ENCODE measurements at places on chromosomes 1 and 21.

DNA sequence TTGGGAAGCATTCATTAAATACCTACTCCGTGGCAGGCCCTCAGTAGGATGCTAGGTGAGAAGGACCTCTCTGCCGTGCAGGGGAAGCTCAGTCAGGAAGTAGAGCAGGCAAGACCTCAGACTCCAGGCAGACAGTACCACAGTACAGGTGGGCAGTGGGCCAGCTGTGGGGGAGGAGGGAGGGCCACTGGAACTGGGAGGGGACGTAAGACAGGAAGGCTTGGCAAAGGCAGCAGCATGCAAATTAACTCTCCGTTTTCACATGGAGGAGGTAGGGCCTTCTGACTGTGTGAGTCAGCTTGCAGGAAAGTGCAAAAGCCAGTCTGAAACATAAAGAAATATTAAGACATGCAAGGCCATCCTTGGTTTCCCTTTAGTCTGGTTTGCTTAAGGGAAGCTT is 157.7 kb downstream of the TRIM33 start:
- DNase-seq: peak; percentile 47

- no peak for DNase-seq
These were observed 392.4 kb downstream of the RPS6KC1 start for GRCh38 chr1:213443415-213443814.

- DNase-seq: no peak
These were observed 58.6 kb upstream of the TNR start for GRCh38 chr1:175801979-175802378.

DNA sequence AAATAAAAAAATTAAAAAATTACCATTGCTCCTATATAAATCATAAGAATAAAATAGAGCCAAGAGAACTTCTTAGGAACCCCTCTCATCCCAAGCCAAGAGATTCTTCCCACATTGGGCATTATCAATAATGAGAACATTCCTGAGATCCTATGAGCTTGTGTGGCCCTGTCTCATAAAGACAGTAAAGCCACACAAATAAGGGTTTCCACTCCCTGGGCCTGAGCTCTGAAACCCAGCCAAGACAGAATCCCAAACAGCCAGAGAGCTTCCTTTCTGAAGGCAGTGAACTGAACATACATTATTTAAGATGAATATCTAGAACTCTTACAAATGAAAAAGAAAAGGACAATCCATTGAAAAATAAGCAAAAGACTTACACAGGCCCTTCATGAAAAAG is 68.3 kb downstream of the SLC45A1 start:
- DNase-seq: no peak

GRCh38 chr1:198861636-198862035 is 222.8 kb downstream of the PTPRC start:
- DNase-seq: no peak

DNA sequence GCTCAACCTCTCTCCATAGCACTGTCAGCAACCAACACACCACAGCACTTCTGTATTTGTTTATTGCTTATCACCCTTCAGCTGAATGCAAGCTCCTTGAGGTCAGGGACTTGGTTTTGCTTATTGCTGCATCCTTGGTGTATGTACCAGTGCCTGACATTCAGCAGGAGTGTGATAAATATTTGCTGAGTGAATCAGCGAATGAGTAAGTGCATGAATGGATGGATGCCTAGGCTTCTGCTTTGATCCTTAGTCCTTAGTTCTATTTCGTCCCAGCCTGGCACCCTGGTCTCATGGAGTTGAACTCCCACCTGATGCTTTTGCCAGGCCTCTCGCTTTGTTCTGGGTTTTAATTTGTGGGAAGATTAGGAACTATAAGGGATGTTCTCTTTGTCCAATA is 88.2 kb downstream of the ZSCAN20 start:
- no peak for DNase-seq

- no peak for DNase-seq
These were observed 29.1 kb upstream of the CNN3 start for GRCh38 chr1:94955767-94956632.

DNA sequence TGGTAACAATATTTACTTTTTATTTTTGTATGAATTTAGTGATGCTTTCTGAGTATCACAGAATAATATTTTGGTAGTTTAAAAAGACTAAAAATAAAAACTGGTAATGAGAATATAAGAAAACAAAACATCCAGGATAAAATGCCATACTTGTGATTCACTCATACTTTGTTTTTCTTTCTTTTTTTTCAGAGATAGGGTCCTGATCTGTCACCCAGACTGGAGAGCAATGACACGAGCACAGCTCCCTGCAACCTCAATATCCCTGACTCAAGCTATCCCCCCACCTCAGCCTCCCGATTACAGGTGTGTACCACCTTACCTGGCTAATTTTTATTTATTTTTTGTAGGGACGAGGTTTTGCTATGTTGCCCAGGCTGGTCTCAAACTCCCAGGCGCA is 64.2 kb upstream of the ADAM30 start:
- DNase-seq: no peak

- no peak for DNase-seq
These were observed 52.9 kb downstream of the NFIA start for GRCh38 chr1:61135291-61135690.

GRCh38 chr1:162690672-162691434 is 58.6 kb downstream of the DDR2 start:
- DNase-seq: peak; percentile 99

DNA sequence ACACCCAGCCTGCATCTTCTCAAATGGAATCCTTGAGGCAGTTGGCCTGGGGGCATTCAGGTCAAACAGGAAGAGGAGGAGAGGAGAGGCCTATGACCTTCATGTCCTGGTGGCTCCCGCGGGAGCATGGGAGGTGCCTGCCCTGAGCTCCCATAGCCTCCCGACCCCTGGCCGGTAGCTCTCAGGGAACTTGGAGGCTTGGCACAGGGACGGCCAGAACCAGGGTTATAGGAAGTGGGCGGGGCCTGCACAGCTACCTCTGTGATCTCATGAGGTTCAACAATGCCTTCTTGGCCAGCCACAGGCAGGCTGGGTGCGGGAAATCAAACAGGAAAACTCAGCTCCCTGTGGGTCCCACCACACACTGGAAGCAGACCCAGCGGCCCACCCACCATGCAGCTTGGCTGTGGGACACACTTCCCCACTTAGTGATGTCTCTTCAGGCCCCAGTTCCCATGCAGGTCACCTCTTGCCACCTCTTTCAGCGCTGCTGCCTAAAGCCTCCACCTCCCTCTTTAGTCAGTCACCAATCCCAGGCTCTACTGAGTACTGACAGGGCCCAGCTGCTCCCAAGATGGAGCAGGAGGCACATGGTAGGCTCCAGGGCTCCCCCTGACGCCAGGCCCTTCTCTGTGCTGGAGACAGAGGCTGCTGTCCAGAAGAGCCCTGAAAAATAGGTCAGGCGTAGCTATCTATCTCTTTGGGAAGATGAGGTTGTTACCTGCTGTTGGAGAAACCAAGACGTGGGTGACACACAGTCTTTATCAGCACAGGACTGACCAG is at the start of gene SLFNL1:
Gene SLFNL1 (minus strand): TSS at position 200 of the 783 bp plus-strand sequence. CDS start 1,065 bp downstream, outside the sequence.
- peak; percentile 19 for DNase-seq

DNA sequence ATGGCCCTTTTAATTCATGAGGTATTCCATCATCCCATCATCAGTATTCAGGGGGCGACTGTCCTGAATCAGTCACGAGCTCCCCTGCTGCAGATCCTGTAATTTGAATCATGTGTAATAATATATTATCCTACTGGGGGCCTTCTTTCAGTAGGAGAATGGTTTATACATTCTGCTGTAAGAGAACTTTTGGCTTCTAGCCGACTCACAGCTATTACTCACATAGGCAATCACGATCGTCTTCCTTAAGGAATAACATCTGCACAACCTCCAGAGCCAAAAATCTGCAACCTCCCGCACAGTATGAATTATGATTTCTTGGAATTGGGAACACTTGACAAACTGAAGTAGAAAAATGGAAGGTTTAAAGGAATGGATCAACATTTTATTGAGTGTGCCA is 343.0 kb downstream of the USP25 start:
- DNase-seq: peak; percentile 49

DNA sequence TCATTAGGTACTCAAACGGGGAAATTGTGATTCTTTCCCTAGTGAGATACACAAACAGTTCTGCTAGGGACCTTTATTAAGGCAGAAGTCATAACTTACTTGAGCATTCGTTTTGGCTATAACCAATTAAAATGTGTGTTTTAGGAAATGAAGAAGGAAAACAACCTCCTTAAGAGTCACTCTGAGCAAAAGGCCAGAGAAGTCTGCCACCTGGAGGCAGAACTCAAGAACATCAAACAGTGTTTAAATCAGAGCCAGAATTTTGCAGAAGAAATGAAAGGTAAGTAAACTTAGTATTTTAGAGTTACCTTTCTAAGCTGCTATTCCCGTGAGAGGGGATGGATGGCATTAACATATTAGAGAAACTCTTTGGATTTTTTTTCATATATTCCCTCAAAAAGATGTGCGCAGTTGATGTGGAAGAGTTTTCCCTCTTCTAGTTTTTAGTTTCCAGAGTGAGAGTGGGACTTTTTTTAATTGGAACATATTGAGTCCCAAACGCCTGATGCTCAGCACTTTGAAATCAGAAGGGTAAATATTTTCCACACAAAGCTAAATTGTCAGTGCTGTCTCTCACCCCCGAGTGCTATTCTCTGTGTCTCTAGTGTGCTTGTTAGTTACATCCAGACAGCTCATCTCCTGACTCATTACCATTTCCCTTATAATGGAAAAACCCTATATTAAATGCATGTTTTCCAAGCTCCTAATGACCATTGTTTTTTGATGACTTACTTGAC is 34.9 kb downstream of the CENPF start:
- DNase-seq: peak; percentile 58

- peak; percentile 49 for DNase-seq
These were observed 20.2 kb downstream of the MRPL37 start for GRCh38 chr1:54220004-54220811.

DNA sequence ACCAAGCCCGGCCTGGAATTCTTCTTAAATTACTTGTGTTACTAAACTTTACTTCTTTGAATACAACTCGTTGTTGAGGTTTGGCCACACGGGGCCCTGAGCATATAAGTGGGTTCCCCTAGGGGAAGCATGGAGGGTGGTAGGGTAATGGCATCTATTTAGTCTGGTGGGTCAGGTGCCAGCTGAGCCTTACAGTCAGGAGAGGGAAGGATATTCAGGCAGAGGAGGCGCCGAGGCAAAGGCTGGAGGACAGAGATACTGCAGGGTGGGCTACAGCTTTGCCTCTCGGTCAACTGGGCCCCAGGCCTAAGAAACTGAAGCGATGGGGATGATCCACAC is 424 bp upstream of the NECAP2 start:
- DNase-seq: peak; percentile 5

- DNase-seq: no peak
These were observed 7.8 kb downstream of the ETV3L start for GRCh38 chr1:157091668-157092273.

DNA sequence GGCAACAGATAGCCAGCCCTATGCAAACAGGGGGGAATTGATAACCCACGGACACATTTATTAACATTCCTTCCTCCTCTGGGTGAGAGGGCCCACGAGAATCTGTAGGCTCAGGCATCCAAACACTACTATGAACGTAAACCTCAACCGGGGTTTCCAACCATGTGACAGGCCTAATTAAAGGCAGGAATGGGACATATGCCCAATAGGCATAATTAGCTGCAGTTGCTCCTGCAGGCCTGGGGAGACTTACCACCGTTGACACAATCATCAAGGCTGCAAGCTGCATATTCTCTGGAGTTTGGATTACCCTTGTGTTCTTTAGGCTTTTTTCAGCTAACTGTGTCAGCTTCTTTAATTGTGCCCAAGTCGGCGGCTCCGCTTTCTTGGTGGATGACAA is 22.2 kb upstream of the GBP1 start:
- DNase-seq: no peak

- DNase-seq: peak; percentile 68
These were observed 15.7 kb downstream of the IFI6 start for GRCh38 chr1:27656157-27656893.

DNA sequence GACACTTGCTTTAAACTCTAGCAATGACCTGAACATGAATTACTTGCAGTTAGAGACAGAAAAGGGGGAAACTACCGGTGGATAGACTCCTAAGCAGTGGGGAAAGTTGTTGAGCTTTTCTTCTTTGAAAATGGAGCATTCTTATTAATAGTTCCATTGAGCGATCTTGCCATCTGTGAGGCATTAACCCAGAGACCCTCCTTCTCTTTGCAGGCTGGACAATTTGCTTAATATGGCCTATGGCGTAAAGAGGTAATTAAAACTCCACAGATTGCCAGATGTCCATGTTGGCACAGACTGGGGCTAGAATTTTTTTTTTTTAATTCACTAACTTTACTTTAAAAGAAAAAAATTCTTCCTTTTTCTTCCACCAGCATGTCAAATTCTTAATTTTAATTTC is 88.5 kb downstream of the ELAVL4 start:
- DNase-seq: no peak

DNA sequence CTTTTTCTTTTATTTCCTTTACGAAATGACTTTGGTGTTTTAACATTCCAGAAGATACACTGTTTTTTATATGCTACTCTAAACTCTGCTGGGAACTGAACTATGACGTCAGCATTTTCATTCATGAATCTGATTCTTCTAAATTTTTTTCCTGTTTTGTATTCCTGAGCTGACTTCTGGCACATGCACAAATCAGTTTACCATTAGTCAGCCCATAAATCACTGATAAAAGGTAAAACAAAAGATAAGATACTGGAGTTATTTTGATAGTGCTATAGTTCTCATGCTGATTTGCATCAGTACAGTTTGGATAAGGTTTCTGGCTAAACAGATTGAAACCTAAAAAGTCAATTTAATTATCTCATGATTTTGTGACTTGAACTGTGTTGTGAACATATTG is 10.4 kb downstream of the CAMTA1 start:
- DNase-seq: peak; percentile 72

DNA sequence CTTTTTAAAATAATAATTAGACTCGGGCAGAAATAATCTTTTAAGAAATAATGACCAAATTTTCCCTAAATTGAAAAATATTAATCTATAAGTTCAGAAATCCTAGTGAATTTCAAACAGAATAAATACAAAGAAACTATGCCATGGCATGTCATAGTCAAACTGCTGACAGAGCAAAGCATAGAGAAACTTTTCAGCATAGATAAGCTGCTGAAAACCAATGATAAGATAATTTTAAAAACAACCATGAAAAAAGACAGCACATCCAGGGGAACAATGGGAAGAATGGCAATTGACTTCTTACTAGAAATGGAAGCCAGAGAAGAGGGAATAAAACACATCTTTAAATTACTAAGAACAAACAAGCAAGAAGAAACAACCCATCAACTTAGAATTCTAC is 19.8 kb downstream of the CD1D start:
- no peak for DNase-seq

- no peak for DNase-seq
These were observed 1290.7 kb upstream of the ADGRL2 start for GRCh38 chr1:80509965-80510522.

DNA sequence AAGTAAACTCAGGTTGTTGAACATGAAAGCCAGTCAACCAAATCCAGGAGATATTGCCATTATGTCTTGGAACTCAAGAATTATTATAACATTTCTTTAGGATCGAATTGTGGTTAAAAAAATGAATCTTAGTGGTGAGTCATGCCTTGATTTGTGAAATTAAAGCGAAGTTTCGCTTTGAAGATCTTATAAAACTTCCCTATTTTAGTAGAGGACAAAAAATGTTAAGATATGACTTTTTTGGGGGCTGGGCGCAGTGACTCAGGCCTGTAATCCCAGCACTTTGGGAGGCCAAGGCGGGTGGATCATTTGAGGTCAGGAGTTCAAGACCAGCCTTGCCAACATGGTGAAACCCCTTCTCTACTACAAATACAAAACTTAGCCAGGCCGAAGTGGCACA is 39.5 kb upstream of the PTBP2 start:
- DNase-seq: no peak
